ENCODE measurements at places on chromosomes 5 and 9. TPM values are rescaled to one million over a fixed set of nuclear protein-coding genes. Genes with fewer than 3 reads are reported as not detected.

GRCh38 chr5:170393958-170394357, 4.8 kb upstream of the KCNMB1 start:
- DNase-seq, result no peak

GRCh38 chr5:167309941-167310517, 981.4 kb upstream of the WWC1 start:
- no peak for DNase-seq

DNA sequence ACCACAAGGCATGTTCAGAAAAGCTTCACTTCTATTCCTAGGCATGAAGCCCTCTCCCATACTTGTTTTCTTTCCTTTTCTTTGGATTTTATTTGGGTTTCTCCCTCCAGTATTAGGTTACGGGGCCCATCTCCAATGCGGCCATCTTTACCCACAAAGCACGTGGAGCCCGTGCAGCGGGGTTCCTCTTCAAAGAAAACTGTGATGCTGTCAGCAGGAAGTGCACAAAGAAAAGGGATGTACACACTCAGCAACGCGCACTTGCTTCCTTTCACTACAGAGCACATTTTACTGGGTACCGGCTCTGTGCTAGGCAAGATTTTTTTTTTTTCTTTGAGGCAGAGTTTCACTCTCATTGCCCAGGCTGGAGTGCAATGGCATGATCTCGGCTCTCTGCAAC, 106.6 kb downstream of the COL23A1 start:
- DNase-seq, result no peak

The BNC2 gene
- total RNA-seq, result under 0.01 TPM

- DNase-seq, result no peak
Observed at GRCh38 chr5:91312698-91313097, 70.4 kb downstream of the ARRDC3 start.

DNA sequence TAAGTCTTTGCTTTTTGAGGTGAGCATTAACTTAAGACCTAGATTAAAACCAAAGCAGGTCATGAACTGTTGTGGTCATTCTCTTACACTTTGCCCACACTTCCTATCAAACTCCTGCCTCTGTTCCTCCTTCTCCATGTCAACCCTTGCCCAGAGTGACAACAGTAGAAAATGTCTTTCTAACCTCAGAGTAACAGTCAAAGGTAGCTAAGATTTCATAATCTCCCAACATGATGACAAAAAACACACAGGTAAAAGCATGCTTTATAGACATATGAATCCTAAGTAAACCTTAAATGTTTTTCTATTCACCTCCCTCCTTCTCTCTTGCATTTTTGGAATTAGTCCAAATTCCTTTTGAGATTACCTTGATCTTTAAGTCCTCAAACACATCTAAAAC, 422.3 kb downstream of the SPATA31D1 start:
- DNase-seq, result peak; percentile 76

DNA sequence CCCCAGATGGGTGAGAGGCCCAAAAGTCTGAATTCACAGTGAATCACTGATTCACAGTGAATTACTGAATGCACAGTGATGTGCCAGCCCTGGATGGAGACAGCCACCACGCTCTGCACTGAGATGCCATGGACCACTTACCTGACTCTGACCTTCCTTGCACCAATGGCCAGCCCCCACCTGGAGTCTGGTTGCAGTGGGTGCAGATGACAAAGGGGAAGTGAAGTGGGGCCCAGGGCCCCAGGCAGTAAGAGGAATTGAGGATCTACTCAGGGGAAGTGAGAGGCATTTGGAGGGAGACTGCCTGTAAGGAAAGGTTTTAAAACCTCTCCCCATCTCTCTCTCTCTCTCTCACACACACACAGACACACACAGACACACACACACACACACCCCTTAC, 412.1 kb downstream of the CYLC2 start:
- no peak for DNase-seq

GRCh38 chr5:166994226-166994625, 1297.2 kb upstream of the WWC1 start:
- no peak for DNase-seq

- DNase-seq, result no peak
Observed at GRCh38 chr5:96716007-96716406, 53.8 kb downstream of the CAST start.

The CARTPT gene
- not detected for total RNA-seq

DNA sequence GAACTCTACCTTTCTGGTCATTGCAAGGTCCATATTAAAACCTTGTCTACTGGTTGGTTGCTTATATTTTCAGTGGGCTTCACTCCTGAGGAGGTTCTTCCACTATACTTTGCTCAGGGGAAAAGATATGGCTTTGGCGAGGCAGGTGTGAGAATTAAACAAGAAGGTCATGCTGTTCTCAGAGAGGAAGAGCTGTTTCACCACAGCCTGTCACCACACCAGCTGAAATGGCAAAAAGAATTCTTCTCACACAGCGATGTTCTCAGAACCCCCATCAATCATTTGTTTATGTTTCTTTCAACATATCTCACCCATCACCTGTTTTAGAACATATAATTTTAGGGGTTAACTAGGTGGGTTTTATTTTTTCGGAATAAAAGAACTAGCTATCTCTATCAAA, 38.6 kb downstream of the CAPSL start:
- no peak for DNase-seq

DNA sequence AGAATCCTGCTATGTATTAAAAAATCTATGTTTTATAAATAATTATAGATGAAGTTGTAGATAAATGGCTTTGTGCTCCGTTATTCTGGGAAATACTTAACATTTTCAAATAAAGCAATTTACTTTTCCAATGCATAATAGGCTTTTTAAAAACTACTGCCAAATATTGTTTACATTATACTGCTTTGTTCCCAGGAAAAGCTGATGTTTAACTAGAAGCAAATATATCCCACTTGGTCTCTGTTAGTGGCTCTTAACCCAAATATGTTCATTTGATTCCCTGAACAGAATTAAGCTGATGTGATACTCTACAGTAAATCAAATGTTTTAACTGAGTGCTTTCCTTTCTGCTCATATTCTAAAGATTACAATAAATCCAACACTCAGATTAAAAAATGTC, 326.3 kb downstream of the SLCO4C1 start:
- DNase-seq, result no peak

DNA sequence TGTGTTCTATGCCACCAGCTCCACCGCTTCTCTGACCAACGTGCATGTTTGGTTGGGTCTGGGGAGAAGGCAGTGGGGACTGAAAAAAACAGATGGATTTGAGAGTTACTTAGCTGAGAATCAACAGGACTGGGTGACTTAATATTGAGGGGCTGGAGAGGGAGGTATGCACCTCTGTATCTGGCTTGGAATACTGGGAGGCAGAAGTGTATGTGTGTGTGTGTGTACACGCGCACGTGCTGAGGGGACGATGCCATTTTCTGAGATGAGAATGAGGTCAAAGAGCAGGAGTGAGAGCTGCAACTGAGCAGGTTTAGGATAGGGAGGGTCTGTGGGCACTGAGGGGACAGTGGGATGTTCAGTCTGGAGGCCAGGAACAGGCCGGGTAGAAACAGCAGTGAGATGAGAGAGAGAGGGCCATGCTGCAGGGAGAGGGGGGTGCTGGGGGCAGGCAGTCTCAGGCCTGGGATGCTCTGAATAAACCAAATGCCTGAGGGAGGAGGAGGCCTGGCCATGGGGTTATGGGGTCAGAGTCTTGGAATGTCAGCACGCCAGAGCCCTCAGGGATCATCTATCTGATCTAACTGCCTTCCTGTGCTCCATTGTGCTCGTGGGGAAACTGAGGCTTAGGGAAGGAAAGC, 14.0 kb downstream of the PDGFRB start:
- no peak for DNase-seq

The TMEFF1 gene
- 0.13 TPM for total RNA-seq

The CTNND2 gene
- not detected for total RNA-seq

The CDH9 gene
- not detected for total RNA-seq

- DNase-seq, result no peak
Observed at GRCh38 chr5:107564931-107565372, 105.8 kb downstream of the EFNA5 start.

The FREM1 gene
- total RNA-seq, result not detected

DNA sequence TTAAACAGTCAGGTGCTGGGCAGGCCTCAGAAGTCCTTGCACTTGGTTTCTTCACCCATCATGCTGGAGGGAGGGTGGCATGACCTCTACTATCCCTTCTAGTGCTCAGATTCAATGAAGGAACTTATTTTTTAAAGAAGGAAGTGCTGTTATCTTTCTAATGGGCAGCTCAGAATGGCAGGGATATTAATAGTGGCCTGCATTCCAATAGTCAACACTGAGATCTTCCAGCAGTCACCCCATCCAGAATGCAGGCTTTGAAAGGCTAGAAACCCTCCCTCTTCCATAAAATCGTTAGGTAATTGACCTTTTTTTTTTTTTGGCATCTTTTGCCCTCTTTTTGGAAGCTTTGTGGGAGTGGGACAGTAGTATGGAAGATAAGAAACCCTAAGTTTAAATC, 325.0 kb downstream of the ARRDC3 start:
- DNase-seq, result no peak

The NEURL1B gene
- total RNA-seq, result 4.7 TPM

The KLF9 gene
- 44.0 TPM for total RNA-seq

- DNase-seq, result no peak
Observed at GRCh38 chr5:44719856-44720255, 88.9 kb upstream of the MRPS30 start.

DNA sequence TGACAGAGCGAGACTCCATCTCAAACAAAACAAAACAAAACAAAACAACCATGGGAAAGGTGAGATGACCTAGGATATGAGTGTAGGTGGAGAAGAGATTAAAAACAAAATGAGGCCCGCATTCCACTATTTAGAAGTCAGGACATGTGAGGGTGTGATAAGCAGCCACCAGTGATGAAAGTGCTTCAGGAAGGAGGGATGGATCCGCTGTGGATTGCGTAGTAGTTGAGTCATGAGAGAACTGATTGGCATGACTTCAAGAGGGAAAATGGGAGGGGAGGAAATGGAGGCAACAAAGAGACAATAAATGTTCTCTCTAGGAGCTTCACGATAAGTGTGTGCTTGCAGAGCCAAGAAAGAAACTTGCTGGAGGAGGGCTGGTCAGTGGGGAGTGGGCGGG, 367.6 kb downstream of the ARL15 start:
- peak; percentile 72 for DNase-seq

The HAVCR1 gene
- not detected for total RNA-seq

DNA sequence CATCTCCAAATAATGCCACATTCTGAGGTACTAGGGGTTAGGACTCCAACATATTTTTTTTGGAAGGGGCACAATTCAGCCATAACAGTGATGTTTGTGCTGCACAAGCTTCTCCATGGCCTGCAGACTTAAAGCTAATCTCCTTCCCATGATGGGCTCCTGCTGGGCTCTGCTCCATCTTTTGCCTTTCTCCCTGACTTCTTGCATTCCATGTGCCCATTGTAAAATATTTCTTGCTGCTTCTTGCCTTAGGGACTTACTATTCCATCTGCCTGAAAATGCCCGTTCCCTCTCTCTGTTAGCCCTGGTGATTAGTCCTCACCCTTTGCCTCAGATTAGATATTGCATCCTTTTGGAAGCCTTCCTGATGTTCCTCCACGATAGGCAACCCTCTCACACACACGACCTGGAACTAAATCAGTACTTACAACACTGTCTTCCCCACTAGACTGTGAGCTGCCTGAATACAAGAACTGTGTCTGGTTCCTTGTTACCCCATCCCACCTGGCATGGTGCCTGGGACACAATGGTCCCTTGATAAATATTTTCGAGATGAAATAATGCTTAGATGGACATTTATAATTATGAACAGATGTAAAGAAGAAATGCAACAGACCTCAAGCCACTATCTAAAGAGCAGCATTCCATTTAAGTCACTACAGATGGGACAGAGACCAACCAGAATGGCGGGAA, 33.5 kb downstream of the OR1J1 start:
- no peak for DNase-seq

The SVEP1 gene
- total RNA-seq, result 0.26 TPM

GRCh38 chr9:4740388-4740637, 689 bp downstream of the AK3 start:
- DNase-seq, result no peak

- no peak for DNase-seq
Observed at GRCh38 chr5:169933616-169934015, 46.7 kb downstream of the INSYN2B start.

Measured in bronchial epithelial cell (primary cell).